ENCODE measurements at places on chromosomes 4 and X.

DNA sequence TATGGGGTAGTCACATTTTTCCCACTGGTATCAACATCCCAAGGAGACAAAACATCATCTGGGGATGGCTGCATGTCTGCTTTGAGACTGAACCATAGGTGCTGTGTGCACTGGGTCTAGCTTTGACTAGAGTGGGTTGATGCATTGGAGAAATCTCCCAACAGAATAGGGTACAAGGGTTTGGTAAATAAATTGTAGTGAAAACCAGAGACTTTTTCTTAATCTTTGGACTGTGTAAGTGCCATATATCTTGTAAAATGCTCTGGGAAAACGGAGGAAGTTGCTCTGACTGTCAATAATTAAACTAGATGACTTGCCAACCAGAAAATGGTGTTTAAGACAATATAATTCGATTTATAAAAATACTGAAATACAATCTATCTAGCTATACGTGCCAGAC, 1064.0 kb upstream of the SLIT2 start:
- DNase-seq = no peak

DNA sequence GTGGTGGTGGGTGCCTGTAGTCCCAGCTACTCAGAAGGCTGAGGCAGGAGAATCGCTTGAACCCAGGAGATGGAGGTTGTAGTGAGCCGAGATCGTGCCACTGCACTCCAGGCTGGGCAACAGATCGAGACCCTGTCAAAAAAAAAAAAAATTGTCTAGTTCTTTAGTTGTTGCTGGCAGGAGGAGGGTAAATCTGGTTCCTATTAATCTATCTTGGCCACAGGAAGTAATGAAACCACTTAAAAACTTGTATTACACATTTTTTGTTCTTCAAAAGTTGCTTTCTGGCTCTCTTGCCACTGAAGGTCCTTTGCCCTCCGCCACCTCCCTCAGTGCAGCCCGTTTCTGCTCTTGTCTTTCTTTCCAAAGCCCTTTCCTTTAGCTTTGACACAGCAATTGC, 102.9 kb upstream of the ARSJ start:
- DNase-seq = no peak

- no peak for DNase-seq
Observed at GRCh38 chrX:21509912-21510311, 135.7 kb downstream of the CNKSR2 start.

DNA sequence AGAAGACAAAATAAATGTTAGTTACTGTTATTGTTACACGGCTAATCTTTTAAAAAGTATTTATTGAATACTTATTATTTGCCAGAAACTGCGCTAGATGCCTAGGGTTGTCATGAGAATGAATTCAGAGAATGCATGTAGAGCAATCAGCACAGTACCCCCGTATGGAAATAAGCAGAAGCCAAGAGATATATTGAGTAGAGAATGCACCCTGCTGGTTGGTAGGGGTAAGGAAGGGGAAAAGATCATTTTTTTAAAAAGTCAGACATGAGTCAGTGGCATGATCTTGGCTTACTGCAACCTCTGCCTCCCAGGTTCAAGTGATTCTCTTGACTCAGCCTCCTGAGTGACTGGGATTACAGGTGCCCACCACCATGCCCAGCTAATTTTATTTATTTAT, 13.1 kb upstream of the DRP2 start:
- peak; percentile 45 for DNase-seq

- no peak for DNase-seq
Observed at GRCh38 chr4:16027114-16027513, 56.7 kb downstream of the PROM1 start.

- DNase-seq = no peak
Observed at GRCh38 chr4:52836678-52837077, 25.4 kb upstream of the RASL11B start.

GRCh38 chr4:26213317-26213716, 107.5 kb upstream of the RBPJ start:
- DNase-seq = no peak

- no peak for DNase-seq
Observed at GRCh38 chrX:71617742-71618141, 569 bp downstream of the CXCR3 start.

DNA sequence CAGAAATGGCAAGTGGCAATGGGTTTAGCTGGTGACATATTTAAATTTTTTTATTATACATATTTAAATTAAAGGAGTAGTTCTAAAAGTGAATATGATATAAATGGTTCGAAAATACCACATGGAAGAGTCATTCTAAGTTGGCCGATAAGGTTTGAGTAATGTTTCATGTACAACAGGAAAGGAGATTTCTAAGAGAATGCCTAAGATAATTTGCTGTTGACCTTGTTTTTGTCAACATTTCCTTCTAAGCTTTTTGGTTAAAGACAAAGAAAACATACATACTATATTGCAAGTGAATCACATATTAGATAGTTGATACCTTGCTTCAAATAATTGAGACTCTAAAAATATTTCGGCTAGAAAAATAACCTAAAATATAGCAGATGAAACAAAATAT, 526.6 kb upstream of the SLIT2 start:
- no peak for DNase-seq

DNA sequence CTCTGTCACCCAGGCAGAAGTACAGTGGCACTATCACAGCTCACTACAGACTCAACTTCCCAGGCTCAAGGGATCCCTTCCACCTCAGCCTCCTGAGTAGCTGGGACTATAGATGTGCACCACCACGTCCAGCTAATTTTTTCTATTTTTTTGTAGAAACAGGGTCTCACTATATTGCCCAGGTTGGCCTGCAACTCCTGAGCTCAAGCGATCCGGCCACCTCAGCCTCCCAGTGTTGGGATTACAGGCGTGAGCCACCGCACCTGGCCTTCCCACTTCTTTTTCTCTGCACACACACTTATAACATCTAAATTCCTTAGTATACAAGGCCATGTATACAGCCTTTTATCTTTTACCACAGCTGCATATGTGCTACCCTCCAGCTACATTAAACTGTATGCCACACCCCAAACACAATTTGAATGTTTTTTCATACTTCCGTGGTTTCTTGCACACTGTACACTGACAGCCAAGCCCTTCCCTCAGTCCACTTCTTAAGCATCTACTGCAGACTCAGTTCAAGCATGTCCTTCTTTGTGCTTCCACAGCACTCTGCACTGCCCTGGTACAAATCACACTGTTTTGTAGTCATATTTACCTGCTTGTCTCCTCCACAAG, 6.5 kb downstream of the SLC7A3 start:
- no peak for DNase-seq

DNA sequence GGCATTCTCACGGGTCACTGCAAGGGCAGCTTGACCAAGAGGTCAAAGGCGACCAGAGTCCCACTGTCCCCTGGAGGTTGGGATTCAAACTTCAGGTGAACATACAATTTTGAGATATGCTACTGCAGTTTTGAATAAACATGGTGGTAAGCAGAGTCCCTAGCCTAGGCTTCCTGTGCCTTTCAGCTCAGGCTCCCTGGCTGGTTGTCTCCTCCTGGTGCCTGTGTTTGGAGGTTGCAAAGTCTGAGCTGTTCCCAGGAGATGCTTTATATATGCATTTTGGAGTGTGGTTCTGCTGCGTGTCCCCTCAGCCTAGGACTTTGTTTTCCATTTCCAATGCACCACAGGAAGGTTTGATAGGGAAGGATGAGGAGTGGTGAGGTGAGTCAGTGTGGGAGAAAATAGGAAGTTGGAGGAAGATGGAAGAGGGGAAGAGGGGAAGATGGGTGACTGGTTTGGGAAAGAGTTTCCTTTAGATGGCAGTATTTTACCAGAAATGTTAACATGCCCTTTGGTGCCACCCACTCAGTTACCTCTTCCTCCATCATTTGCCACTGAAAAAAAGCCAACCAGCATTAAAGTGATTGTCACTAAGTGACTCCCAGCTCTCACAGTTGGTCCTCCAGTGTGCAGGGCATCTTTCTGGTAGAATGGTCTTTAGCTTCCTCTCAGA, 211.7 kb upstream of the AGTR2 start:
- DNase-seq = no peak

DNA sequence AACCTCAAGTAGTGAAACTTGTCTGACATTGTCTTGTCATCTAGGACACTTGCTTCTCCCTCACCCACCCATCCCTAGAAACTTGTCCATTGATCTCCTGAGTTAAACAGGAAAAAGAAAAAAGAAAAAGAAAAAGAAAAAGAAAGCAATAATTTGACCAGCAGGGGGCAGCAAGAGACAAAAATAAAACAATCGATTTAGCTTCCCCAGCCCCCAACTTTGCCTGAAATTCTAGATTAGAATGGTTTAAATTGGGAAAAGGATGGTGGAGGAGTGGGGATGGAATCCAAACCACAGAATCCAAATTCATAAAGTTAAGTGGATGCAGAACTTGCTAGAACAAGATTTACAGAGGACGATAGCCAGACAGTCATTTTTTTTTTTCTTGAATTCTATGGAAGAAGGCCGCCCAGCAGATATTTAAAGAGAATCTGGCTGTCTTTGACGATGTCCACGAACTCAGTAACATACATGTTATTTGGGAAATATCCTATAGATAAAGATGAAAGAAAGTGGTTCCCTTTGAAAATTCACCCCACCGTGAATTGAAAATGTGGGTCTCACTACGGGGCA, 282.9 kb downstream of the USP46 start:
- peak; percentile 32 for DNase-seq

DNA sequence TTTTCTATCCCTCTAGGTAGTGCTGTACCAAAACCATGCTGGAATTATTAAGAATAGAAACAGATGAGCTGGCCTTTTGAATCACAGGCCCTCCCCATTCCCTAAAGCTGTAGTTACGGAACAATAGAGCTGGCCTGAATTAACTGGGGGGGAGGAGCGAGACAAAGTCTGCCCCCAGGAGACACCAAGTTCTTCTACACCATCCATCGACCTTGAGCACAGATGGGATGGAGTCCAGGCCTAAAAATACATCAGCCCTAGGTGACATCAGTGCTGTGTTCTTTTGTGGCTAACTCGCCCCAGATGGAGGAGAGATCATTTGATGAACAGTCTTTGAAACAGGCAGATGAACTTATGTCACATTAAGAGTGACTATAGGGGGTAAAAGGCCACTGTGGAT, 49.6 kb downstream of the LHFPL1 start:
- DNase-seq = no peak

- no peak for DNase-seq
Observed at GRCh38 chr4:20432088-20432487, 180.4 kb downstream of the SLIT2 start.

DNA sequence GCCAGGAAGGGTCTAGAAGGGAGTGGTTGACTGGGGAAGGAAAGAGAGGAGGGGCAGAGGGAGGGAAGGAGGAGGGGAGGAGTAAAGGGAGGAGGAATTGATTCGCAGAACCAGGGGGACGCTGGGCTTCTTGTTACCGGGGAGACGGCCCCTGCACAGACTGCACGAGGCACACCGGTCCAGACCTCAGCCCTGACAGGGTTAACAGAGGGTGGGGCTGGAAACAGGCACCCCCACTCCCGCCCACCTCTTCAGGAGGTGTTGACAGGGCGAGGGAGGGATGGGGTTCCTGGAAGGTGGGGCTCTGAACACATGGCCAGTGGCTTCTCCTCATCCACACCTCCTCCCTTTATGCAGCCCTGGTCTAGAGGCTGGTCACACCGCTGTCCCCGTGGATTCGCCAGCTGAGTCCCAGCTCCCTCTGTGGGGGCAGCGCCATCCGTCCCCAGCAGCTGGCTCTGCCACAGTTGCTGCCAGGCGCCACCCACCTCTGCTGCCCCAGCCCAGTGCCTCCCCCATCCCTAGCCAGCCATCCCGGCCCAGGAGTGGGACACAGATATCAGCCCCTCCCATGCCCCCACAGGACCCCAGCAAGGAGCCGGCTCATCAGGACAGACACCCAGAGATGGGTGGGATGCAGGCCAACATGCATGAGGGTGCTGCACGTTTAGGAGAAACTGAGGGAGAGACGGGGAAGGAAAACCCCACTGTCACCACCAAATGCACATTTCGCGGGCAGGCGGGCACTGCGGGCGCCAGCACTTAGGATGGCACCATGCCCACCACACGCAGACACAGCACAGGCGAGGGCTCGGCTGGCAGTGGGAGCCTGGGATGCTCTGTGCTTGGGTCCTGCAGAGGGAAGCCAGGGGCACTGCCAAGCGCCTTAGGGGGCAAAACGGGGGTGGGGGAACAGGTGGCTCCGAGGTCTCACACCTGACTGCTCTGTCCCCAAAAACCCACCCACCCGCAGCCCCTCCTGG, 87.6 kb downstream of the ABLIM2 start:
- no peak for DNase-seq

DNA sequence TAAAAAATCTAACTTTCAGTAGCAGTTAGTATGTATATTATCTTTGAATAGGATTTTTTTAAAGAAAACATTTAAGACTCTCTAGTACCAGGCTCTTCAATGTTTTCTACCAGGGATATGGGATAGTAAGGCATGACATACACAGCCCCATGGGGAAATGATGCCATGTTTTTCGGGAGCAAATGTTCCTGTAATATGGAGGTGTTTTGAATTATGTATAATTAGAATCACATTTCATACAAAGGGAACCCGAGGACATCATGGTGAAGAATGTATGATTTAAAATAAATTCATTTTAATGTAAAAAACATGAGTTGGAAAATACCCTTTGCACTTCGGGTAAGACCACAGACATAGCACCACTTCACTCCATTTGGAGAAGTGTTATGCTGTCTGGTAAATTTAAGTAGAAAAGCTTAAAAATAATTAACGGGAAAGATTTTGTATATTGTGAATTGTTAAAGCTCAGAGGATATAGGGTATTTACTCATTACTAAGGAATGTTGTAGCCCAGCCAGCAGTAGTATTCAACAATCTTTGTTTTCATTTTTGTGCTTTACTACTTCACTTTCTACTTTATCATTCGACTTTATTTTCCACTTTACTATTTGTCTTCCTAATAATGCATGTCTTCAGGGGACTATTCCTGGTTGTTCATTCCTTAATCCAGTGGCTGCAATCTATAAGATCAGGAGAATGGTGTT, 2050.7 kb downstream of the ARAP2 start:
- DNase-seq = no peak

- no peak for DNase-seq
Observed at GRCh38 chr4:126564283-126564854, 1068.4 kb upstream of the INTU start.

DNA sequence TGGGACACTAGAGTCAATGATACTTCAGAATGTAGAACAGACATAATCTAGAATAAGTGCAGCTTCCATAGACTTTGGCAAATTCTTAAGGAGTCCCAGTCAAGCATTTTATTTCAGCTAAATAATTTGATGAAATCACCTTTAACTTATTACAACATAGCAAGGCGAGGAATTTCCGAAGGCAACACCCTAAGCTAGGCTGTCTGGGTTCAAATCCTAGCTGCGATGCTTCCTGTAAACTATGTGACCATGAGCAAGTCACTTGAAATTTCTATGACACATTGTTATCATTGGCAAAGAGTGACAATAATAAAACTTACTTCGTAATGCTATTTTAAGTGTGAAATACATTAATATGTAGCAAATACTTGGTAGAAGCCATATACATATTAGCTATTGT, 679.1 kb downstream of the DMD start:
- no peak for DNase-seq

DNA sequence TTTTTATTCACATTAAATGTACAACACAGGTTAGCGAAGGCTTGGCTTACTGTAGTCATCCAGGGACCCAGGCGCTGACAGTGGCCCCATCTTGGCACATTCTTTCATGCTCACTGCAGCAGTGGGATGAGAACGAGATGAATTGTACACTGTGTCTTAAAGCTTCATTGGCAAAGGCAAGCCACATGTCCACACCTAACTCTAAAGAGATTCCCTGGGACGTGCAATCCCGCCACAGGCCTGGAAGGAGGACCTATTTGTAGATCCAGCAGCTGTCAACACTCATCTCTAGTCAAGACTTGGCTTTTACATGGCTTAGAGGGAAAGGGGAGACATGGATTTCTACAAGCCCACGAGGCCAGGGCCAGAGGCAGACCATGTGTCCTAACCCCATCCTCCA, 16.1 kb upstream of the CXCR3 start:
- DNase-seq = no peak

All from AG08396 (cell line).